GM12878 (cell line): ENCODE measurements at places on chromosomes 12 and 14. TPM values are rescaled to one million over a fixed set of nuclear protein-coding genes. Genes with fewer than 3 reads are reported as not detected.

Gene TSHR
- polyA plus RNA-seq: 0.31 TPM in 1 of 2 replicates, not detected in the other

Gene NTN4
- not detected in 2 replicates for polyA plus RNA-seq

DNA sequence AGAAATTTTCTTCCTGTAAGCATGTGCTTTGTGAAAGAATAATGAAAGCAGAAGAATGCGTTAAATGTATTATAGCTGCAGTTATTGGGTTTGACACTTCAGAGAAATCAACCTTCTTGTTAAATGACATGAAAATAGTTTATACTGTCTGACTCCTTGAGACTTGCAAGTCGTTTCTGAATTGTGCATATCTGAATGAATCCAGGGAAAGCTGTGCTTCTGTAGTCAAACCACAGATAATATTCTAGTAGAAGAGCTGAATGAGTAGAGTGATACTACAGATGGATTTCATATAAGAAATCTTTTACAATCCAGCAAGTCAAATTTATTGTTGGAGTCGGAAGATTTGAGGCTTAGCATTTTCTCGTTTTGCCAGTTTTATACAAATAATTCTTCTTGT is 343.3 kb downstream of the RAD51B start:
- DNase-seq: no peak

DNA sequence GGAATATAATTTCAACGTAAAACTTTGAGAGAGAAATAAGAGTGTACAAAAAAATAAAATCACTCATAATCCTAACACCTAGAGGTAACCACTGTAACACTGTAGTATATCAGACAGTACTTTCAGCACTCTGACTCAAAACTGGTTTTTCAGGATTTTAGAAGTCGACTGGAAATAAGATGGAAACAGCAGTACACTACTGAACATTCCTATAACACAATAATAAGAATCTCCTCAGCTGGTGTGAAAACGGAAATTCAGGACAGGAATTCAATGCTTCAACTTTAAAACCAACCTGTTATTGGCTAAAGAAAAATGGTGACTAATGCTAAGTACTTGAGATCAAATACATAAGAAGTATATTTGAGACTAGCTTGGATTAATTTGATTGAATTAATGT is 12.3 kb upstream of the PITPNM2 start:
- no peak for DNase-seq

Gene SMIM41
- polyA plus RNA-seq: not detected in 2 replicates

Gene POTEG
- 0.06 TPM in 1 of 2 replicates, not detected in the other for polyA plus RNA-seq

Gene KCNC2
- polyA plus RNA-seq: not detected in 2 replicates

- no peak for DNase-seq
These were observed 36.4 kb upstream of the P2RX7 start for GRCh38 chr12:121096199-121096798.
